ENCODE measurements at places on chromosomes 16 and 17. TPM values are rescaled to one million over a fixed set of nuclear protein-coding genes. Genes with fewer than 3 reads are reported as not detected.

WSCD1 gene
- 0.15 TPM for total RNA-seq

CHD9NB gene
- total RNA-seq = 1.2 TPM

CES1 gene
- 20.3 TPM for total RNA-seq

NPIPB9 gene
- total RNA-seq = 3.2 TPM

Measured in smooth muscle cell of trachea (primary cell).